ENCODE measurements at places on chromosomes 11 and 22.

DNA sequence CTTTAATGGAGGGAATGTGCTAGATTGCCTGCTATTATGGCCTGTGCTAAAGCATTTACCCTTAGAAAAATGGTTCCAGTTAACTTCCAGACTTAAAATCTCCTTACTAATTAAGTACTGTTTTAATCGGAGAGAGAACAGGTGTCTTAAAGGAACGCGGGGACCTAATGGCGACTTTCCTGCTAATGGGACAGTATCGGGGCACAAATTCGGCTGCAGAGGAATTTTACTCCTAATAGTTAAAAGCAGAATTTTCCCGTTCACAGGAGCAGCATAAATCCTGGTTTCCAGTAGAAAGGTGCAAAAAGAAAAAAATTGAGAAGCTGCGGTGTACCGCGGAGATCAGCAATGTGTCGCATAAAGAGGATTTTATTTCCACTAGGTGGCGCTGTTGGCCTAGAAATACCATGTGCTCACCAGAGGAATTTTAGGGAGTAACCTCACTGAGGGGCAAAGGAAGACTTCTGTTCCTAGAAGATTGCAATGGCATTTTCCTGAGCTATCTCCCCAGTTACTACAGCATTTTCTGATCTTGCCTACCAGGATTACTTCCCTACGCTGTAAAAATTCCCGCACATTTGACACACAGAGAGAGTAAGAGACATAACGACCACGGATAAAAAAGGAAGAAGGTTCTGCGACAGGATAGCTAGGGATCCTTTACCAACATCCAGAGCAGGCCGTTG, 44.5 kb downstream of the ZNF280B start:
- peak; percentile 32 for DNase-seq

DNA sequence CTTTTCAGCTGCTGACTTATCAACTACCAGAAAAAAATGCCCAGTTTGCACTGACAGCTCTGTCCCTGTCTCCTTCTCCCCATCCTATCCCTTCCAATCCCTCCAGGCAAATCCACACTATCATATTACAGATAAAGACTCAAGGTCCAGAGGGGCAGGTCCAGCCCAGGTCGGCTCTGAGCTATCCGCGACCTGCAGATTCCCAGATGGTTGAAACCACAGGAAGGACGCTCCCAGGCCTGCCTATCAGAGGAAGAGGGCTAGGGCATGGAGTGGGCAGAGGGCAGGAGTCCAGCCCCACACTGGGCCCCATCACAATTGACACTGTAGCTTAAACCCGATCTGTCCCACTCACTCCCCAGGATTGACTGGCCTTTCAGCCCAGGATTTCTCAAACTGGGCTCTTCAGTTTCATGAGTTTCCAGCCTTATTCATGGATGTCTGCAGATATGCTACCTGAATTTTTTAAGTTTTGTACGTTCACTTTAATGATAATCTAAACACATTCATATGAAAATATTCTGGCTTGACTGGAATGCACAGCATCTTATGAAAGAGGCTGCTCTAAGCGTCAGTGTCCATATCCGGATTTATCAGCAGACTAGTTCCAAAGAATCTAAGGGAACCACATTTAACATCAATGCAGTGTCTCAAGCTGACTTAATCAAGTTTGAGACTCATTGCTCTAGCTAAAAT, 16.4 kb upstream of the FCHSD2 start:
- DNase-seq, result no peak

DNA sequence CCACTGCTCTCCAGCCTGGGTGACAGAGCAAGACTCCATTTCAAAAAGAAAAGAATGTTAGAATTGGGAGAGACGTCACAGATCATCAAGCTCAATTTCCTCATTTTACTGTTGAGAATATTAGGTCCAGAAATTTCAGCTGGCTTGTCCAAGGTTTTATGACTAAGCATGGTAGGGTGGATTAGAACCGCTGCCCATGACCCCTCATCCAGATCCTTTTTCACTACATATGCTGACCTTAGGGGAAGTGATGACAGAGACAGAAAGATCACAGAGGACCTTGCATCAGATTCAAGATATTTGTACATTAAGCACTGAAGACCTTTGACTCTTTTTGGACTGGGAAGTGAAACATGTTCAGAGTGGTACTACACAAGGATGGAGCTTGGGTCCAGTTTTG, 134.5 kb downstream of the ADAMTS15 start:
- DNase-seq, result no peak

GRCh38 chr11:43359422-43359818, 700 bp downstream of the TTC17 start:
- DNase-seq, result no peak

DNA sequence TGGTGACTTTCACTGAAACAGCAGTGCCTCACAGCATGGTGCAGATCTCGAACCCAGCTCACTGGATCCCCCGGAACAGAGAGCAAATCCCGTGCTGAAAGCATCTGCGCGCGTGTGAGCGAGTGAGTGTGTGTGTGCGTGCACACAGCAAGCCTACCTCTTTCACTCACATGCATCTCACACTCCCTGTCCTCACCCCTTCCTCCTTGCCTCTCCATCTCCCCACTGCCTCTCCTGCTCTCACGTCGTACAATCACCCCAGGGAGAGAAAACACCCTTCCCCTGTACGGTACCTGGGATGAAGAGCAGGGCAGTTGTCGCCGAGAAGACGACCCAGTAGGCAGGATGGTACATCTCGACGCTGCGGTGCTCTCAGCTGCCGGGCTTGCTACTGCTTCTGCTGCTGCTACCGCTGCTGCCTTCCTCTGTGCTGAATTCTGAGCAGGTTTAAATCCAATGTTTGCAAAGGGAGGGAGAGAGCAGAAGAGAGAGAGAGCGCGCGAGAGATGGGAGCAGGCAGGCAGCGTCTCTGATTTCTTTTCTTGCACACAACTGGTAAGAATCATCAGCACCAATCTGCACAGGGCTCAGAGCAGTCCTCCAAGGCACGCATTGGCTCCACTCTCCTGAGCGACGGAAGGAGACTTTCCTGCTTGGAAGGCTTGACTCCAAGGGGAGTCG, at the start of gene OPCML:
Gene OPCML (minus strand): TSS at position 531 of the 681 bp plus-strand sequence.
- DNase-seq, result no peak

DNA sequence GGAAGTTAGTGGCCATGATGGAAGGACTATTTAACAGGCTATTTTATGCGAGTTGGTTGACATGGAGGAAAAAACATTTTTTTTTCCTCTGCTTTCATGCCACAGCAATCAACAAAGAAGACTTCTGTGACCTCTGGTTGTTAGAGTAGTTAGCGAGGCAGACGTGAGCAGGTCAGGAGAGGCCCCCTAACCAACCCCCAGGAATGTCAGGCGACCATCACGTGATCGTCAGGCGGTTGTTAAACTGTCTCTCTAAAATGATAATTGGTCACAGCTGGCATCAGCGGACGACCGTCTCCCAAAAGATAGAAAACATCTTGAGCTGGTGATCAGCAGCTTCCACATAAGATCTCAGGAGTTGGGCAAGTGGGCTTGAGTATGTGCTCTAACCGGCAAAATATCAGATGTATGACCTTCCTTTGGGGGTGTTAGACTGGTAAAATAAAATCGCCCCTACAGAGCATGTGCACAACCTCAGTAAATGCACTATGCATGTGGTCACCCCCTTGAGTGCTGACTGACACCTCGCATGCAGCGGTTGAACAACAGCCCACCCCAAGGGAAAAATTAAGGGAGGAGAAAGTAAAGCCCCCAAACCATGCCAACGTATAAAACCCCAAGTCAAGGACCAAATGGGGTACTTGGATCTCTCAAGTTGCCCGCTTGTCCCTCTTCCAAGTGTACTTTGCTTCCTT, 20.9 kb upstream of the NARS2 start:
- DNase-seq, result no peak

GRCh38 chr11:74686792-74687191, 44.4 kb downstream of the CHRDL2 start:
- DNase-seq, result no peak

DNA sequence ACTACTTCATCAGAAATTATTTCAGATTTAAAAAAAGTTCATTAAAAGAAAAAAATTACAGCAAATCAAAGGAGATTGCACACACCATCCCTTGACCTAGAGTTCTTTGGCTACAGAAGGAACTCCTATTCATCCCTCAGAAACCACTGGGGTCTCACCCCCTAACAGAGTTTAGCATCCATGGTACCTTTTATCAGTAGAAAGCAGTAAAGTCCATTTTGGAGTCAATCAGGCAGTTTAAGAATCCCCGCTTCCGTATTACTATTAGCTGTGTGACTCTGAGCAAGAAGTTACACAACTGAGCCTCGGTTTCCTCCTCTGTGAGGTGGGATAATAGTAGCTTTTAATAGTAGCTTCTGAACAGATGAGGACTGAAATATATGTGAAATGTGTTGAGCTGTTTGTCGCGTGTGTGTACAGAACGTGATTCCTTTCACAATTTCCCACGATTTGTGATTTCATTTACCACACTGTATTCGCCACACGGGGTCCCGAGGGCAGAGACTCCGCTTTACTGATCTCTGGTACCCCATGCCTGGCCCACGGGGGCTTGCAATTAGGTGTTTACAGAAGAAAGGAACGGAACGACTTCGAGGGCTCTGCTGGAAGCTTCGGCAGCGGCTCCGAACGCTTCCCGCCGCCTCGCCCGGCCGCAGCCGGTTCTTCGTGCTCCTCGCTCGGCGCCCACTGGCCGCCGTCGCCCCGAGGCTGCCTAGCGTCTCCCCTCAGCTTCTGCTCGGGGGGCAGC, 72.5 kb upstream of the ZBED5 start:
- peak; percentile 11 for DNase-seq

DNA sequence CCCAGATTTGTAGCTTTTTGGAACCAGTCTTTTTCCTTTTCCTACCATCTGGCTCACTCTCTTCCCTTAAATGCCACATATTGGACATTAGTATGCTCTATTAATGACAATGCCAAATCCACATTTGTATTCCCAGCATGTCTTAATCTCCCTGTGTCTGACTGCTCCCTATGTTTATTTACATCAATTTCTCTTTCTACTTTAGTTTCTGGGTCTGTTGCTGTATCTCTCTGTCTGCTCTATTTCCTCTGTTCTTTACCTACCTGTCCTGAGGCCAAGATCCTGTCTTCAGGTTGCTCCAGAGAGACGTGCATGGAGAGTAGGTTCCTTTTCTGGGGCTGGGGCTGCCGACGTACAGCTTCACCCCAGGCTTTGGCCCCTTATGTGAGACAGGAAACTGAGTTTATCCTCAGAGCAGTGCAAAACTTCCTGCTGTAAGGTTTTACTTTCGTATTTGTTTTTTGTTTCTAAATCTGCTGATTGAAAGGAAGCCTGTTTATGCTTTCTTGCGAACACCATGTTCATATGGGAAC, 25.6 kb downstream of the OR2AG2 start:
- DNase-seq, result peak; percentile 34

DNA sequence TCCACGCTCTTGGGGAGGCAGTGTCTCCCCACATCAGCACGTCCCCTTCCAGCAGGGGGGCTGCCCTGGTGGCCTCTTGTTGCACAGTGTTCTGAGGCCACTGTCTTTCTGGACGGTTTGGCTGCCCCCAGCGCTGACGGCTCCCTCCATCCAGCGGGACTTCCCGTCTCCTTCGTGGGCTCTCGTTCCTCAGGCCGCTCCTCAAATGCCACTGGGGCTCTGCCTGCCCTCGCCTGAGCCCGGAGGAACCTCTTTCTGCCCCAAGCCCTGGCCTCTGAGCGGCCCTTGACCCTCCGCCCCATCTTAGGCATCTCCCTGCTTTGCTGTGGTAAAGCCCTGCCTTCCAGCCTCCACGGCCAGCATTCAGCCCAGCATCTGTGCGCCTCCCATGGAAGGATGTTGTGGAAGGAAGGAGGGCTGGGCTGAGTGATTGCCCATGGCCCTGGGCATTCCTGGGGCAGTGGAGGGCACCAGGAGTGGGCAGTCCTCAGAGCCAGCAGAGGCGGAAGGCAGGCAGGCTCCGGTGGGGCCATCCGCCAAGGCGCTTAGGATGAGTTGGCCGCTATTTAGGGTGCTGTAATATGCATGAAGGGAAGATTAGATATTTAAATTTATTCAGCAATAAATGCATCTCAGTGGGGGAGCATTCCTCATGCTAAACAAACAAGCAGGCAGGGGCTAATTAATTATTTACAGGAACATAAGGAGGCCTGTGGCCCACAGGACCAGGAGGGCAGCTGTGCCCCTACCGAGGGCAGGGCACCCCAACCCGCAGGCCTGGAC, 17.8 kb downstream of the OTUB1 start:
- no peak for DNase-seq

DNA sequence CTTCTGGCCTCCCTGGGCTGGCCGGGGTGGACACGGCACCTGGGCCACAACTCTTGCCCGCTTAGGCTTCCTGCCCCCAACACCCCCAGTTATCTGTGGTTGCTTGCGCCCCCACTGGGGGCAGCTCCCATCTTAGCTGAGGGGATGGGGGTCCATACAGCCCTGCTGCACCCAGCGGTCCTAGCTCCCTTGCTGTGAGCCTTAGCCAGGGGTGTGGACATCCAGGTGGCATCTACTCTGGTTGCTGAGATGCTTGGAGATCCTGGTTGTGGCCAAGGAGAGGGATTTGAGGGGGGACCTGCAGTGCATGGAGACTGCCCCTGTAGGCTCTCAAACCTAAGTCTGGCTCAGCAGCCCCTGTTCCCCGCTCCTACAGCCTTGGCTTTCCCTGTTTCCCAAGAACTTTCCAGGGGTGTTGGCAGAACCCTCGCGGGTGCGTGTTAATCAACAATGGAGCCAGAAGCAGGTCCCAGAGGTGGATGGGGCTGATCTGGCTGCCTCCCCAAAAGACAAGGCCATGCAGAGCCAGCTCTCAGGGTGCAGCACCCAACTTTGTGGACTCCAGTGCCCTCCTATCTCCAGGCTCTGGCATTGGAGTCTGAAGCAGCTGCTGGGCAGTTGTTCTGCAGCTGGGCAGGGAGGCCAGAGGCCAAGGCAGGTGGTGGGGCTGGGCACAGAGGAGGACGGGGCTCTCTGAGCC, 3.3 kb downstream of the KCNQ1 start:
- no peak for DNase-seq

DNA sequence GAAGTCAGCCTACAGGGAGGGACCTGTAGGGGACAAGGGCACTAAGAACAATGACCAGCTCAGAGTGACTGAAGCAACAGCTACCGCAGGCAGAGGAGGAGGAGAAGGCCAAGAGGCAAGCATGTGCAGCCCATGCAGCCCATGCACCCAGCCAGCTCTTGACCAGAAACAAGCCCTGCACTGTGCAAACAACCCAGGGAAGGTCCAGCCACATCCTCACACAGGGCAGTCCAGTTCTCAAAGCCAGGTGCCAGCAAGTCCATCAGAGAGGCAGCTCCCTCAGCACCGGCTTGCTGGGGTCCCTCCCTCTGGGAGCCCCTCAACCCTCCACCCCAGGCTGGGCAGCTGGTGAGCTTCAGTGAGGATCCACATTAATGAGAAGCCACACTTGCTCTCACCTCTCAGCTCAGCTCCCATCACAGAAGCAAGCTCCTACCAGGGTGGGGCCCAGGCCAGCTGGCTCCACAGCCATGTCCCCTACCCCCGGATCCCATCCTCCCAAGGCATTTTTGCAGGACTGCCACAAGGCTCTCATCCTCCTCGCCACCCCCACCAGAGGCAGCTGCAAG, 7.1 kb downstream of the DGCR2 start:
- DNase-seq, result no peak

All from activated CD4-positive, alpha-beta T cell treated with anti-CD3 and anti-CD28 coated beads, Interleukin-2, amount 50 U/mL, for 1 hour (primary cell).